ENCODE measurements at places on chromosomes 16 and 17.

DNA sequence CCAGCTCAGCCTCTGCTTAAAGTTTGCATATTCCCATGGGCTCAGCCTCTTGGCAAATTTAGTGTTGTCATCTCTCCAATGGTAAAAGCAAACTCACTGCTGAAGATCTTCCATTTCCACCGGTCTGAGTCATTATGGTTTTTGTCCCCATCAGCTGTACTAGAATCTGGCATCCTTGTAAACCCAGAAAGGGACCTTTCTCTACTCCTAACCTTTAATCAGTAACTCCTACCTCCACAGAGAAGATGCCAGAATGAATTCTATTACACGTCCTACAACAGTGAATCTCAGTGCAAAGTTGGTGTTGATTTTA, 45.8 kb downstream of the ZNF652 start:
- no peak for DNase-seq

DNA sequence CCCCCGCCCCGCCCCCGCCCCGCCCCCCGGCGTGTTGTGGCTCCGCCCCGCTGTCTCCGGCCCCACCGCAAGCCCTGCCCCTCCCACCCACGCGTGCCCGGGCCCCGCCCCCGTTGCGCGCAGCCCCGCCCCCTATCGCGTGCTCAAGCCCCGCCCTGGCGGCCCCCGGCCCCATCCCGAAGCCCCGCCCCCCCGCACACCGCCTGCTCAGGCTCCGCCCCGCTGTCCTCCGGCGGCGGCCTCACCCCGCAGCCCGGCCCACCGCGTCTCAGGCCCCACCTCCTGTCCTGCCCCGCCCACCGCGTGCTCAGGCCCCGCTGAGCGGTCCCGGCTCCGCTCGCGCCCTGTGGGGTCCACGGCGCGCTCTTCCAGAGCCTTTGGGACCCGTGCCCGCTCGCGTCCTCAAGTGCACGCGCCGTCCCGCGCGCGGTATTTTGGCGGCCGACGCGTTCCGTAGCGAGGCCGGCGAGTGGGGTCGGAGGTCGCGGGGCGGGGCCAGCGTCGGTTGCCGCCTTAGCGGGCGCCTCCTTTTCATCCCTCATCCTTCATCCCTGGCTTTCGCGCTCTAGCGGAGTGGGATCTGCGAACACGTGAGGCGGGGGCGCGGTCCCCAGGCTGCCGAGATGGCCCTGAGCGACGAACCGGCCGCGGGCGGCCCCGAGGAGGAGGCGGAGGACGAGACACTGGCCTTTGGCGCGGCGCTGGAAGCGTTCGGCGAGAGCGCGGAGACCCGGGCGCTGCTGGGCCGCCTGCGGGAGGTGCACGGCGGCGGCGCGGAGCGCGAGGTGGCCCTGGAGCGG, at the start of gene TBCD:
TBCD (plus strand) TSS at position 495 of the 800 bp plus-strand sequence; CDS start at position 624, 129 bp downstream.
- peak; percentile 84 for DNase-seq

DNA sequence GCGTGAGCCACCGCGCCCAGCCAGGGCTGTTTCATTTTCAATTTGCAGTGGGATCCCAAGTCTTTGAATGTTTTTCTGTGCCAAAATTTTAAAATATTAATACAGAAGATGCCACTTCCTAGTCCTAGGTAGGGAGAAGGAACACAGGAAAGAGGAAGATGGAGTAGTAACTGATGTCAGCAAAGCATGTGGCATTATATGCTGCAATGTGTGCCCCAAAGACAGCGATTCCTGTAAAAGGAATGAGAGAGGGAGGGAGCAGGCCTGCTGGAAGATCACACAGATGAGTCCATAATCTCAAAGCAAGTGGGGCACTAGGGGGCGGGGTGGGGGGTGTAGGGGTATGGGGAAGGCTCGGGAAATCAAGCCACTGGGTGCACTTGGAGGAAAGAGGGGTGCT, 23.4 kb upstream of the SSTR2 start:
- no peak for DNase-seq

- DNase-seq = no peak
Measured at GRCh38 chr17:40520991-40521453, 19.6 kb upstream of the TNS4 start.

GRCh38 chr16:69483611-69484010, 59.2 kb downstream of the CYB5B start:
- DNase-seq = no peak

- DNase-seq = no peak
Measured at GRCh38 chr17:13776027-13776551, 174.4 kb upstream of the HS3ST3A1 start.

GRCh38 chr16:3020247-3020603, at the start of gene TNFRSF12A:
TNFRSF12A (plus strand) TSS chr16:3020368; CDS start chr16:3020398, 30 bp downstream.
- DNase-seq = peak; percentile 48

- no peak for DNase-seq
Measured at GRCh38 chr17:57890857-57891232, 41.0 kb upstream of the MRPS23 start.

GRCh38 chr17:10606110-10606509, 51.0 kb downstream of the MYH3 start:
- no peak for DNase-seq

DNA sequence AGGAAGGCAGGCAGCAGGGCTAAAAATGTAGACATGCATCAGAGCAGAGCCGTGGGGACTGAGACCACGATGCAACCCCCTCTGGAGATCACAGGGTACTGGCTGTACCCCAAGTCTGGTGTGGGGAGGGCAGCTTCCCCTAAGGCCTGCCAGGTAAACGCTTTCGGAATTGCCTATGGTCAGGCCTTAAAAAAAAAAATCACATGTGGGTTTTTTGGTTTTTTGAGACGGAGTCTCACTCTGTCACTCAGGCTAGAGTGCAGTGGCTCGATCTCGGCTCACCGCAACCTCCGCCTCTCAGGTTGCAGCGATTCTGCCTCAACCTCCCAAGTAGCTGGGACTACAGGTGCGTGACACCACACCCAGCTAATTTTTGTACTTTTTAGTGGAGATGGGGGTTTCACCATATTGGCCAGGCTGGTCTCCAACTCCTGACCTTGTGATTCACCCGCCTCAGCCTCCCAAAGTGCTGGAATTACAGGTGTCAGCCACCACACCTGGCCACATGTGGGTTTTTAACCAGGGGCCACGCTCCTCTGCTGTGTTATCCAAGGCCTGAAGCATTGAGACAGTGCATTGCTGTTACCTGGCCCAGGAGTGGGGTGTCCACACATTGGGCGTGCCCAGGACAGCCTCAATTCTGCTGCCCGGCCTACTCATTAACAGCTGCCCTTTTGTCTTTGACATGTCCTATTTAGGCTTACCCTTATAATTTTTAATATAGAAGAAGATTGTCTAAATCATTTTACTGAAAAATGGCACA, 50.4 kb downstream of the LITAF start:
- DNase-seq = no peak

DNA sequence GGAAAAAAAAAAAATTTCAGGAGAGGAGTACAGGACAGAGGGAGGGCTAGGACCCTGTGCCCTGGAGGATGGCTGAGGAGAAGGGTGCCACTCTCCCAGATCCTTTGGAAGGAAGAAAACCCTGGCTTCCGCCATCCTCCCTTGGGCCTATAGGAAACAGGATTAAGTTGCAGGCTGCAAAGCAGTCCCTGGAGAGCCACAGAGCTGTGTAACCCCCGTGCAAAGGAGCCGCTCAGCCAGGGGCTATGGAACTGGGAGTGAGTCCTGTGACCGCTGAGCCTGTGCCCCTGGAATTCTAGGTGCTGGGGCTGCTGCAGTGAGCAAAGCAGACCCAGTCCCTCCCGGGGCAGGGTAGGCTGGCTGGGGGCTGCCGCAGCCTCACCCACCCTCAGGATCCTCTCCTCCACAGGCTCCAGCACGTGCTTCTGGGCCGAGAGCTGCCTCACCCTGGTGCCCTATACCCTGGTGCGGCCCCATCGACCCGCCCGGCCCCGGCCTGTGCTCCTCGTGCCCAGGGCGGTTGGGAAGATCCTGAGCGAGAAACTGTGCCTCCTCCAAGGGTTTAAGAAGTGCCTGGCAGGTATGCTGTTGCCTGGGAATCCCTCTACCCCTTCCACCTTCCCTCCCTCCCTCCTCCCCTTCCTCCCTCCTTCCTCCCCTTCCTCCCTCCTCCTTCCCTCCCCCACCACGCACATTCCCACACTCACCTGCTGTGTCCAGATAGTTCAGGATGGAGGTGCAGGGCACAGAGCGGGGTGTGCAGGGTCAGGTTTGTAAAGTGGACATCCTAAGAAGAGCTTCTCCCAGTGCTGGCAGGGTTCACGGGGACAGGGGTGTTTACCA, 15.3 kb downstream of the SGSH start:
- DNase-seq = no peak

Data from activated gamma-delta T cell treated with anti-CD3 and anti-CD28 coated beads, Interleukin-2, amount 50 U/mL, for 16 hours (primary cell).